ENCODE measurements at places on chromosomes 4 and X.

DNA sequence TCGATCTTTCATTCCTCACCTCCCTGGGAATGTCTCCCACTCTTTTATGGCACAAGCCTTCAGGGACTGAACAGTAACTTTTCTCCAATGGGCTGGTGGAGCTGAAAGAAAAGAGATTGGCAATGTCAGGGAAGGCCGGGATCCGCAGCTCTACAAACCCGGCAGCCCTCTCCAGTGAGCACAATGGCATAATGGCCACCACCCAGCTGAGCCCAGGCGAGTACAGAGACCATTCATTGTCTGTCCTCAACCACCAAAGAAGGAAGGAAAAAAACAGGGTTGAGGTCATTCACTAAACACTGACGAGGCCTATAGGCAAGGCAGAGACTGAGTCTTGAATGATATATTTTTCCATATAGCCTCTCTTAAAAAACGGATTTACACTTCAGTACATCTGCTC, 3.6 kb downstream of the GEMIN8 start:
- DNase-seq = no peak

- DNase-seq = peak; percentile 14
These were observed 222.2 kb upstream of the NUDT6 start for GRCh38 chr4:123144616-123145015.

DNA sequence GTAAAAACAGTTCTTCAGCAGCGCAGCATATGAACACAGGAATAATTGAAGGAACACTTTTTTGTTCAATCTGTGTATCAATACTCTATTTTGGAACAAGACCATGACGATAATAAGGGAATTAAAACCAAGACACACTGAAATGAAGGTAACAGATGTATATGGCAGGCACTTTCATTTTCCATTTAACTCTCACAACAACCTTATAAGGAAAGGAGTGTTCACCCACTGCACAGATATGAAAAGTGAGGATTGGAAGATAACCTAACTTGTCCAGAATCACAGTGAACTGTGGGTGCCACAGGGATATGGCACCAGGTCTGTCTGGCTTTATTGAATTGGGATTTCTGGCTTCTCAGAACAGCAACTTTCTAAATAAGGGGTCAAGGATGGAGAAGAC, 153.3 kb downstream of the MID1IP1 start:
- DNase-seq = no peak

DNA sequence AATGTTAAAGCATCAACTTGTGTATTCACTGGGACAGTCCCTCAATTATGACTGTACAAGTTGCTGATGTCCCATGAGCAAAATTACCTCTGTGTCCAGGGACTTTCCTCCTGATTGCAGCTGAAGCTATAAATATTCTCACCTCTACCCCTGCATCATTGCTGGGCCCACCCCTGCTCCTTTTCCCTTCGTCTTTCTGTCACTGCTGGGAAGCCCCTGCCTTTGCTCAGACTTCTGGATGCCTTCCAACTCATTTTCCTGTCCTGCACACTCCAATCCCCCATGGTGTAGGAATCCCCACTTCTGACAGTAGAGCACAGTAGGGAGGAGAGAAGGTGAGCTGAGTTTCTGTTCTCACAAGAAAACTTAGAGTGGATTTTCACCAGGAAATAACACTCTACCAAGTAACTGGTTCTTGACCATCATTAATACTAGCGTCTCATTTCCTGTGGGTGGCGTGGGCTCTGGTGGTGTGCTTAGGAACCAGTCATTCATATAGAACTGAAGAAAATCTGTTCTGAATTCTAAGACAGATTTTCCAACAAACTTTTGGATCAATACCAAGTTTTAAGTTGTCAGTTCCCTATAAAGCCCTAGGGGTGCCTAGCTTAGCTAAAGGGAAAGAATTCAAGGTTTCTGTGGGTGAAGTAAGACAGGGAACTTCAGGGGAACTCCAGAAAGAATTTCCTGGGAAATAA, 136.2 kb upstream of the MED14 start:
- peak; percentile 72 for DNase-seq

DNA sequence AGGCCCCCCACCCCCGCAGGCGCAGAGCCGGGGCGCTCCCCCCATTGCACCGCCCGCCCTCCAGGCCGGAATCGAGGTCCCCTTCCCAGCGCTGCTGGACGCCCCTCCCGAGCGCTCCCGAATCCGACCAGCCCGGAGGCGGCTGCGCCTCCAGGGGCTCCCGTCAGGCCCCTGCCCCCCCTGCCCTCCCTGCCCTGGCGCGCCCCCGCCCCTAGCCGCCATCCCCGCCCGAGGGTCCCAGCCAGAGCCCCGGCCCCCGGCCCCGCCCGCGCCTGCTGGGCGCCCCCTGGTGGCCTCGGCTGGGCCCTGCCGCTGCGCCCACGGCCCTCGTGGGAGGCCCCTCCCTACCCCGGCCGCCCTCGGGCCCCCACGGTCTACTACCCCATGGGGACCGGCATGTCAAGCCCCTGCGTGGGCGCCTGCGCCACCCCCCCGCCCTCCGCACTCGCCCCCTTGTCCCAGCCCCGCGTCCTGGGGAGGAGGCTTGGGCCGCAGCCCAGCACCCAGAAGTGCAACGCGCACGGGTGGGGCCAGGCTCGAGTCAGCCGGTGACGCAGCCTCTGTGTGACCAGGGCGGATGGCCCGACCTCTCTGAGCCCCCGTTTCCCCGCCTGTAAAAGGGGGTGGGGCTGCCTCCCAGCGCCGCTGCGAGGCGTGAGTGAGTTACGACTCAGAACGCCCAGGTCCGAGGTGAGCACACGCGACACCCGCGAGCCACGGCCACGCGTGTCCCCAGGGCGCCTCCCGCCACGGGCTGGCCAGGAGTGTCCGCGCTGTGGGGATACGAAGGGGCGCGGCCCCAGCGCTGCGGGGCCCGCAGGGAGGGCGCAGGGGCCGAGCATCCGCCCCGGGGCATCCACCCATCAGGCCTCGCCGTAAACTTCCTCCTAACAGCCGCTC, 104.9 kb downstream of the FAM53A start:
- DNase-seq = peak; percentile 87

DNA sequence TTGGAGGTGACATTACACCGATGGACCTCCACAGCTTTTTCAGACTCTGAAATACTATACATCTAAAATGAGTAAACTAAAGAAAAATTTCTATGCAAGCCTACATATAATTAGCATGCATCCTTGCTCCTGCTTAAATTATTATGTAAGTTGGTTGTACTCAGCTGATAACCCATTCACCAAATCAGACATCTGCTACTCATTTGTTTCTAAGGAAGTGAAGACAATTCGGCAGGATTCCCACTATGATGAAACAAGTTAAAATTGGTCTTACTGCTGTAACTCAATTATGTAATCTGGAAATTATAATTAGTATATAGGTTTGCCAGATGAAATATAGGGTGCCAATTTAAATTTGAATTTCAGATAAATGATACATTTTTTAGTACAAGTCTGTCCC, 59.5 kb upstream of the FGF13 start:
- peak; percentile 8 for DNase-seq

DNA sequence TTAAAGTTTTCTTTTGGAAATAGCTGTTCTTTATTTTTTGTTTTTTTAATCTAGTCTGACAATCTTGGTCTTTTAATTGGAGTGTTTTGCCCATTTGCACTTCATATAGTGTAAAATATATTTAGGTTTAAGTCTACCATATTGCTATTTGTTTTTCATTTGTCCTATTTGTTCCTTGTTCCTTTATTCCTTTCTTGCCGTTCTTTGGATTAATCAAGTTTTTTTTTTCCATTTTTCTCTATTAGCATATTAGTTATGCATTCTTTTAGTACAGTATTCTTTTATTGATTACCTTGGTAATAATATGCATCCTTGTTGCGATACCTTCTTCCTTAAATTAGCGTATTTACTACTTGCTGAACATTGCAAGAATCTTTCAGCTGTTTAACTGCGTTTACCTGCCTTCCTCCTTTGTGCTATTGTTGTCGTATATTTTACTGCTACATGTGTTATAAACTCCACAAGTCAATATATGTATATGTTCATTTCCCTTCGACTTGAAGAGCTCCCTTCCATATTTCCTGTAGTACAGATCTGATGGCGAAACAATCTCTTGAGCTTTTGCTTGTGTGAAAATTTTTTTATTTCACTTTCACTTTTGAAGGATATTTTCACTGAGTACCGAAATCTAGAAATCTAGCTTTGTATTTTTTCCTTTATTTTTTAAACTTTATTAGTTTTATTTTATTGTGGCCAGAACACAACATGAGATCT, 23.9 kb upstream of the RNF212 start:
- peak; percentile 82 for DNase-seq

GRCh38 chr4:184475096-184475461, 729 bp upstream of the IRF2 start:
- peak; percentile 88 for DNase-seq

DNA sequence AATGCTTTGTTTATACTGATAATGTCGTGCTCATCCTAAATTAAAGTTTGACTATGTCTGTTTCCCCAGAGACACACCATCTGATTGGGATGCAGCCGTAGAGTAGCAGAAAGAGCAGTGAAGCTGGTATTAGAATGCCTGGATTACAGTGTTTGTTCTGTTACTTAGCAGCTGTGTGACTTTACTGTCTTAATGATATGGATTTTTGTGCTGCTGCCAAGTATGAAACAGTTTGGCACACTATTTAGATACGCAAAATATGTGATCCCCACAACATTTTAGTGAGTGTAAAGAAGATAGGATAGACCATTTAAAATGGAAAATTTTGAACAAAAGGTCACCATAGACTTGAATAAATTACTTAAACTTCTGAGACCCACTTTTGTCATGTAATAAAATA, 1.2 kb upstream of the CHIC1 start:
- no peak for DNase-seq

GRCh38 chr4:13981499-13981898, 354.0 kb upstream of the BOD1L1 start:
- no peak for DNase-seq

- DNase-seq = peak; percentile 3
These were observed 56.9 kb upstream of the PRPS1 start for GRCh38 chrX:107571296-107571998.

- no peak for DNase-seq
These were observed 158.6 kb downstream of the STPG2 start for GRCh38 chr4:97984545-97985131.

DNA sequence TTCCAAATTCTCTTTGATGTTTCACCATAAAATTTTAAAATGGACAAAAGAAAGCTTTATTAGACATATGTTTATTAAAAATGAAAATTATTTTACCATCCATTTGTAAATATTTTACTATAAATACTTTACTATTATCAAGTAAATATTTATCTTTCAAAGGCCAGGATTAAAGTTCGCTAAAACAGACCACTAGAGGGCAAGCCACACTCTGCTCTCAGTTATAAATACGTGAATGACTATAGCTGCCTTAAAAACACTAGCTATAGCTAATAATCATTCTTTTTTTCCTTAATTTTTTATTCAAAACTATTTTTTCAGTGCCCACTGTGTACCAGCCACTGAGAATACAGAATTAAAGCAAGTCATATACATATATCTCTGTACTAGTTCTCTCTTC, 38.6 kb downstream of the UNC5C start:
- peak; percentile 40 for DNase-seq

- no peak for DNase-seq
These were observed 152.7 kb upstream of the FAM241A start for GRCh38 chr4:111992351-111993168.

- DNase-seq = peak; percentile 64
These were observed 172.2 kb upstream of the CXCL13 start for GRCh38 chr4:77433418-77433733.

DNA sequence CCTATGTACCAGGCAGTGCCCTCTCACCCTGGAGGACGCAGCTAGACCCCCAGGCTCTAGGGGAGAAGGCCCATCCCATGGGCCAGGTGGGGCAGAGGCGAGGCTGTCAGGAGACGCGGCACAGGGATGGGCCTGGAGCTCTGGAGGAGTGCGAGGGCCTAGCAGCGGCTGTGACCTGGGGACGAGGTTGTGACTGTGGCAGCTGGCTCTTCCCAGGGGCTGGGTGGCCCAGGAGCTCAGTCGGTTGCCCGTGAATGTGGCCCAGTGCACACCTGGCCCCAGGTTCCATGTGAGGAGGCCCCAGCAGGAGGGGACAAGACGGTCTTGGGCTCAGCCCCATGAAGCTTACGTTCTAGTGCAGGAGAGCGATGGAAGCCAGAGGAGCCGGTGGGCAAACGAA, 31.0 kb upstream of the ADRA2C start:
- no peak for DNase-seq

GRCh38 chrX:17553469-17553868, 178.5 kb downstream of the NHS start:
- DNase-seq = no peak

DNA sequence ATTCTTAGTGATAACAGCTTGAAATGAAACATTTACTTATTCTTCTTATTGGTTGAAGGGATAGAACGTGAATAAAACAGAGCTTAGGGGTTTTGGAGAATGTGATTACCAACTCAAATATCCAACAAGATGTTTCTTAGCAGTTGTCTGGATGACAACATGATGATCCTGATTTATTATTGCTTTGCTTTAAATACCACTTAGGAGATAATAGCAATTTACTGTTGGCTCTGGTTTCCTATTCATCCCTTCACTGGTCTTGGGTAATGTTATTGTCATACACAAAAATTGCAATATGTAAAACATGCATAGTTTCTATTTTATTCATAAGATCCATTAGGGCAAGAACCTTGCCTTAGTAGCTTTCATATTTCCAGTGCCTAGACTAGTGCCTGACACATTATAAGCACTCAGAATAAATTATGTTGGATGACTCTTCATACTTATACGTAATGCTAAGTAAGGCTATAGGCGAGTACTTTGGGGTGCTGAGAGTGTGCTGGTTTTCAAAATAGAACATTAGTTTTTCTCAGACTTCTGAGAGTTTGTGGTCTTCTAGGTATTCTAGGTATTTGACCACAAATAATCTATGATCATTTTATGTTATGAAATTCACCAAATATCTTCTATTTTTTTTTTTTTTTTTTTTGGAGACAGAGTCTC, 58.6 kb upstream of the PGRMC2 start:
- no peak for DNase-seq

GRCh38 chr4:153634738-153635353, 49.2 kb upstream of the TLR2 start:
- DNase-seq = peak; percentile 56

DNA sequence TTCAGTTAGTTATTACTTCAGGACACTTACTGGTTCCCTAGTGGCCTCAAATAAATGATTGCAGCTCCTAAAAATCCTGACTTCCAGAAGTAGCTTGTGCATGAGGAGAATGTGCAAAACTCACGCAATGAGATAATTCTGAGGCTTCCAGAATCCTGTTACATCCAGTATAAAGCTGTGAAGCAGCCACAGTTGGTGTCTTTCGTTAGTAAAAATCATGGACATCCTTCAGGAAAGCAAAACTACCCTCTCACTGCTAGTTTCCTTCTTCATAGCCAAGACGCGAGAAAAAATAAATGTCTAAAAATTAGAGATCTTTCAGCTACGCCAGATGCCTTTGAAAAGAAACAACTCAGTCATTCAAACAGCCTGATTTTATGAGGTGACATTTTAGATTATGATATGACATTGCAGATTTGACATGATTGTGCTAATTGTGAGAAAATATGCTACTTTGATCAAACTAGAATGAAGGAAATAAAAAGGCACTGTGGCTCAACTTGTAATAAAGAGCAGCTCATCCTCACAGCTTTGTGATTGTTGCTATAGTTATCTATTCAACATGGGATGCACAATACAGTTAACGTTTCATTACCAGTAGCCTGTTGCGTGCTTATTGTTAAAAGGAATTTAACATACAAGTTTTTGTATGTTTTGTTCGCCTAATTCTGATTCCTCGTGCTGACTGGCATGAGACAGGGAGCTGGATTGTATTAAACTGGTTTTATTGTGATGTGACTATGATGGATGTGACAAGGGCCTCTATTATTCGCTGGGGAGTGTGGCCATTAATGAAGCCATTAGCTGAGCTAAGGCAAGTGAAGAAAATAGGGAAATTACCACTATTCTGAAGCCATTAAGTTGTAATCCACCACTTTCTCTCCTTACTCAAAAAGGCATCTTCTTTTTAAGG, 40.5 kb downstream of the AFF2 start:
- no peak for DNase-seq
